Renal cortical epithelial cell (primary cell): ENCODE measurements at places on chromosomes 5 and 9.

GRCh38 chr5:8340739-8341344 is 471.9 kb downstream of the MTRR start:
- DNase-seq = peak; percentile 9

- DNase-seq = no peak
Measured at GRCh38 chr5:15529821-15530220, 29.8 kb downstream of the FBXL7 start.

GRCh38 chr9:18184401-18184800 is 289.6 kb upstream of the ADAMTSL1 start:
- peak; percentile 84 for DNase-seq

DNA sequence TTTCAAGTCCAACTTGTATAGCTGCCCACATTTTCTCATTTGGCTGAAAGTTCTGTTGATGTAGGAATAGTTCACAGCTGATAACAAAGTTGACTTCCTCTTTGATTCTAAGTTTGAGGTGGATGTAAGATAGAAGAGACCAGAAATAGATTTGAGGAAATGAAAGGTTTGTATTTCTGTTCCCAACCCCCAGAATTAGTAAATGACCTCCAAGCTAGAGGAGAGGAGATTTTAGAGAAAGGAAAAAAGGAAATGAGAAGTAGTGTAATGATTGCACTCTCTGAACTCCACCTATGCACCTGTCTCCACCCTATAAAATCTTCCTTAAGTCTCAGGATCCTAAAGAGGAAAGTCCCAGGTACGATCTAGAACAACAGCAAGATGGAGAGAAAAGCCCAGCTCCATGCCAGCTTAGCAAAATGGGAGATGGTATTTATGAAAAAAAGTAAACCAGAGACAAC is 130.4 kb upstream of the POC5 start:
- no peak for DNase-seq

- peak; percentile 25 for DNase-seq
Measured at GRCh38 chr9:81777482-81777881, 88.1 kb upstream of the TLE1 start.

GRCh38 chr9:87071473-87071872 is 124.2 kb upstream of the GAS1 start:
- peak; percentile 13 for DNase-seq

GRCh38 chr5:73529081-73529480 is 30.8 kb downstream of the BTF3 start:
- no peak for DNase-seq

- DNase-seq = peak; percentile 3
Measured at GRCh38 chr9:37029776-37030610, 4.1 kb downstream of the PAX5 start.
